Activated CD4-positive, alpha-beta T cell treated with anti-CD3 and anti-CD28 coated beads for 36 hours (primary cell): ENCODE measurements at places on chromosomes 2 and 18. TPM values are rescaled to one million over a fixed set of nuclear protein-coding genes. Genes with fewer than 3 reads are reported as not detected.
A peak's percentile ranks its signal among the peaks of the same experiment; 100 is the strongest.

The G6PC2 gene
- not detected for total RNA-seq

DNA sequence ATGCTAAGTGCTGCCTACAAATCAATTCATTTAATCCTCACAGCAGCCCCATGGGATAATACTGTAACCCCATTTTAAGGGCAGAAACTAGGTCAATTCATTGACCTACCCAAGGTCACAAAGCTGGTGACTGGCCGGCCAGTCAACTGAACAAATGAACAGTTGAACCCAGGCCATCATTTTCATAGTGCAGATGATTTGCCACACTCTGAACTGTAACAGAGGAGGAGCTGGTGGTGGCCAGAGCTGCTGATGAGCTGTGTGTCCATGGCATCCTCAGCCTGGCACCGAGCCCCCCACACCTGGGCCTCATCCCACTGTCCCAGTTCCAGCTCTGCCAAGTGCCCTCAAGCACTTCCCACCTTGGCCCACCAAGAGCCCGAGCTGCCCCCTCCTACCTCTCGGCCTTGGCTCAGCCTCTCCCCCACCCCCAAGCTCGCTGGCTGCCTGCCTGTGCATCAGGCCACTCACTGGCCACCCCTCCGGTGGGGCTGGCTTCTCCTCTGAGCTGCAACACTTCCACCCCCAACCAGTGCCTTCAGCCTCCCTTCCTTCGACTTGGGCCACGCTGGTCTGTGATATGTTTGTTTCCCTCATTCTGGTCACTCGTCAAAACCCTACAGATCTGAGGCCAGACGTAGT lies 58.4 kb downstream of the ATOH8 start:
- no peak for DNase-seq

DNA sequence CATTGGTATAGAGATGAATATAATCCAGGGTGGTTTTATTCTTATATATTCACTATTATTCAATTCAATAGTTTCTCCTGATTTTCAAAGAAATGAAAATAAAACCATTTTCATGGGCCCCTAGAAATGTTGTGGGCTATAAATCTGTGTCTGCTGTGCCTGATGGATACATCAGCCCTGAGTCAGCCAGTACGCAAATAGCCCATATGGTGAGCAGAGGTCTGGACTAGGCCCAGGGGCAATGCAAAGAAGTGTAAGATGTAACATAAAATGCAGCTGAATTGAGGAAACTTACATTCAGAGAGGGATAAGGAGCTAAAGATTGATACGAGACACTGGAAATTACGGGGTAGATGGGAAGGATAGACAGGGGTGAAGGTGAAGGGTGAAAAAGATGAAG lies 122.5 kb downstream of the MAIP1 start:
- no peak for DNase-seq

DNA sequence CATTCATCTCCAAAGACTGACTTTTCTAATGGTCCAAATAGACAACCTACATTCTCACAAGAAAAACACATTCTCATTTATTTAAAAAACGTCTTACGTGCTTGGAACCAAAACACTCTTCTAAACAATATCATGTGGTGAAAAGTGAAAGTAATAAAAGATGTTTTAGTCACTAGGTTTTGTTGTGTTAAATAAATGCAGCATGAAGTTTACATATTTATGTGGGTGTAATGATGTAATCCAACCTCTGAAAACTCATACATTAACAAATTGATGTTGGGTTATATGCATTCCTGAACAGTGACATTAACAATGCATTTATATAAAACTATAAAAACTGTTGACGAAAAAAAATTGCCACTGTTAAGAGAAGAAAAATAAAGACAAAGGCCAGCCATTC lies 55.1 kb upstream of the ACVR2A start:
- no peak for DNase-seq

The SPATA3 gene
- 1.3 TPM for total RNA-seq

The GCG gene
- total RNA-seq: not detected

DNA sequence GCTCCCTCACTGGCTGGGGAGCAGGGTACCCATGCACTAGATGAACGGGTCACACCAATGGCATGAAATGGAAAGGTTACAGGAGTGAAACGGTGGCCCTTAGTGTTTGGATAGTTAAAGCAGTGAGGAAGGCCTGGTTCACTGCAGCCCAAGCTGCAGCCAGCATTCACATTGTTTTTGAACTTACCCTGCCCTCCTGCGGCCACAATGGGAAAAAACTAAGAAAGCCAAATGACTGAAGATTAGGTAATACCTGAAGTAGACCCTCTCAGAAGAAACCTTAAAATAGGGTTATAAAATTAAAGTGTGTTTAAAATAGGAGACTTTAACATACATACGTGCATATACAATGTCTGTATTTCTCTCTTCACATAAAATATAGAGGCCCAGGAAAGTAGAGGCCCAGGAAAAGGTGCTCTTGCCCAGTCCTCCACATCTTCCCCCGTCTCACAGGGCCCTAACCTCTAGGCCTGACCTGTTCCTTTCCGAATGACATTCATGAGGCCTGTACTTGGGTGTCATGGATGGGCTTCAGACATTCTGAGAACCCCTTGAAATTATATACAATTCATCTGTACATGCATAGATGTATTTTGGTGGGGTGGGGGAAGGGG lies 33.3 kb downstream of the DOK1 start:
- peak; percentile 75 for DNase-seq

- DNase-seq: no peak
Observed at GRCh38 chr2:696463-696862, 19.3 kb upstream of the TMEM18 start.

The SERPINB2 gene
- total RNA-seq: not detected

DNA sequence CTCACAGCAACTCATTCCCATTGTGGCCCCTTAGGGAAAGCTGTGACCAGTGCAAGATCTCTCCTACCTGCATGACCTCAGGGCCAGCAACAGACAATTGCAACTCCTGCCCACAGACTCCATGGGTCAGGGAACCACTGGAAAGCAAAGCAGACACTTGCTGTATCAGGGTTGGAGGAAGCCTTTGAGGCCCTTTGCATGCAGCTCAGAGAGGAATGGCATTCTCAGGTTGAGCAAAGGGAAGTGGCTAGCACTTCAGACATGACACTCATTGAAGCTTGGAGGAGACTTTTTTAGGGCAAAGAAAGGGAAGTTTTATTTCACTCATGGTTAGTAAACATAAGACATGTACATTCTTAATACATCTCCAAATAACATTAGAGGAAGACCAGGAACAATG lies 22.1 kb downstream of the IL1F10 start:
- DNase-seq: no peak

The GNAL gene
- 0.07 TPM for total RNA-seq

The VWA3B gene
- total RNA-seq: not detected
